BJ (cell line): ENCODE measurements at places on chromosomes 6 and 20. TPM values are rescaled to one million over a fixed set of nuclear protein-coding genes. Genes with fewer than 3 reads are reported as not detected.

DNA sequence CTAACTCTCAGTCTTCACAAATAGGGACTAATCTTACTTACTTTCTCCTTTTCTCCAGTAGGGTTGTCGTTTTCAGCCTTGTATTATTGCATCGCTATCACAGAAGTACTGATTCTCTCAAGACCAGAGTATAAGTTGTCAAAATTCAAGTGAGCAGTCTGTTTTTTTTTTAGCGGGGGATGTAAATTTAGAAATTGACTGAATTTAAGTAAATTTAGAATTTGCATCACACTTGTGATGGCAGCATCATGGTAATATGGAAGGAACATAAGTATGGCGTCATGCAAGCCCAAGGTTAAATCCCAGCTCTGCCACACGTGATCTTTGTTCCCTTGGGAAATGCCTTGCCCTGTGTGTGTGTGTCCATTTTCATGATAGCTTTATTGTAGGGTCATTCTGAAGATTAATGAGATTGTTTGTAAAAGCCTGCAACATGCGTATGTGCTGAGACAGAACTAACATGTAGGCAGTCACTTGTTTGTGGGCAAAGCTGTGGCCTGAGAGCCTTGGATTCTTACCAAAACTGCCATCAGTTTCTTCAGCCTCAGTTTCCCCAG, 52.8 kb upstream of the VSTM2L start:
- DNase-seq = no peak

DNA sequence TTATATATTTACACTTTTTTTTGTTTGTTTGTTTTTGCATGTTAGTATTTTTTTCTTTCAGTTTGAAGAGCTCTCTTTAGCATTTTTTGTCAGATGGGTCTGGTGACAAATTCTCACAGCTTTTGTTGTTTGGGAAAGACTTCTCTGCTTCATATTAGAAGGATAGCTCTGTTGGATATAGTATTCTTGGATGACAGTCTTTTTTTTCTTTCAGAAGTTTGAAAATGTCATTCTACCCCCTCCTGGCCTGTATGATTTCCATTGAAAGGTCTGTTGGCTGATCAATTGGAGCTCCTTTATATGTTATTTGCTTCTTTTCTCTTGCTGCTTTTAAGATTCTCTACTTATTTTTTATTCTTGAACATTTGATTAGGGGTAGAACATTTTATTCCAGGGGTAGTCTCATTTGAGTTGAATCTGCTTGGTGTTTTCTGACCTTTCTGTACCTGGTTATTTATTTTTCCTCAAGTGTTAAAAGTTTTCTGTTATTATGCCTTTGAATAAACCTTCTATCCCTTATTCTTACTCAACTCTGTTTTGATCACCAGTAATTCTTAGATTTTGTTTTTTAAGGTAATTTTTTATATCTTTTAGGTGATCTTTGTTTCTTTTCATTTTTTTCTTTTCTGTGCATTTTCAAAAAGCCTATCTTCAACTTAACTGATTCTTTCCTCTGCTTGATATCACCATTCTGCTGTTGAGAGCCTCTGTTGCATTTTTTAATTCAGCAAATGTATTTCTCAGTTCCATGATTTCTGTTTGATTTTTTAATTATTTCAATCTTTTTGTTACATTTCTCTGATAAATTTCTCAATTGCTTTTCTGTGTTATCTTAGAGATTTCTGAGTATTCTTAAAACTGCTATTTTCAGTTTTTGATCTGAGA, 176.8 kb upstream of the ECI2 start:
- no peak for DNase-seq

The OR2J1 gene
- polyA plus RNA-seq = not detected in 2 replicates

The SMOC2 gene
- not detected in 2 replicates for polyA plus RNA-seq
